Activated CD4-positive, CD25-positive, alpha-beta regulatory T cell treated with anti-CD3 and anti-CD28 coated beads, Interleukin-2, amount 50 U/mL, for 16 hours (primary cell): ENCODE measurements at places on chromosomes 2 and 18.

- DNase-seq = no peak
Measured at GRCh38 chr18:42052122-42052708, 97.2 kb downstream of the PIK3C3 start.

- no peak for DNase-seq
Measured at GRCh38 chr2:36951574-36951973, 14.8 kb downstream of the STRN start.

DNA sequence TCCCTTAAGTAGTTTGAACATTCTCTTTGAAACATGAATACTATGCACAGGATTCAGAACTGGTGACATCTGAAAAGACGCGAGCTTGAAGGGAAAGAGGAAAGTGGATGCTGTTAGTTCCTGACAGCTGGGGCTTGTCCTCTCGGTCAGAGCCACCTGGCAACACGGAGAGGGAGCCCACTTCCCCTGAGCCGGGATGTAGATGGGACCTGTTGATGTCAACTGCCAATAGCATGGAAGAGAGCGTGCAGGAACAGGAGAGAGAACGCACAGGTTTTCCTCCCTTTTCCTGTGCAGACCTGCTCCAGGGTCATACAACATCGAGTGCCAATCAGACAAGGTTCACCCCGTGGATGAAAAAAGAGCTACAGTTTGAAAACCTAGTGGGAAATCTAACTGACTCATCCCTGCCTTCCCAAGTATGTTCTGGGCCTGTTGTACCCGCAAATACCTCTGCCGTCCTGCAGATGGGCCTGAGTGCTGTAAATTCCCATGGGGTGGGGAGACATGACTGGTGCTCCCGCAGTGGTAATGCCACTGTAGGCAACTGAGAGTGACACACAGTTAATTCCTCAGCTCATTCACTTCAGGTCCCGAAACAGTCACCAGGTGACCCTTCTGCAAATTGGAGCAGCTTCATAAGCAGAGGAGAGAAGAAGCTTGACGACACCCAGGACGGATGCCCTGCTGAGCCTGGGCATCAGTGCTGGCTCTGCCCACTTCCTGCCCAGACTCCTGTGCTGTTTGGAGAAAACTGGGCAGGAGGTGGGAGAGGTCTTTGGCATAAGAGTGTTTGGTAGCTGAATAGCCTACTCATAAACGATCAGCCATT is 13.9 kb upstream of the MBP start:
- no peak for DNase-seq

GRCh38 chr2:38076152-38076709 is 280 bp upstream of the CYP1B1 start:
- no peak for DNase-seq

- no peak for DNase-seq
Measured at GRCh38 chr2:239961662-239962613, 63.2 kb downstream of the NDUFA10 start.

DNA sequence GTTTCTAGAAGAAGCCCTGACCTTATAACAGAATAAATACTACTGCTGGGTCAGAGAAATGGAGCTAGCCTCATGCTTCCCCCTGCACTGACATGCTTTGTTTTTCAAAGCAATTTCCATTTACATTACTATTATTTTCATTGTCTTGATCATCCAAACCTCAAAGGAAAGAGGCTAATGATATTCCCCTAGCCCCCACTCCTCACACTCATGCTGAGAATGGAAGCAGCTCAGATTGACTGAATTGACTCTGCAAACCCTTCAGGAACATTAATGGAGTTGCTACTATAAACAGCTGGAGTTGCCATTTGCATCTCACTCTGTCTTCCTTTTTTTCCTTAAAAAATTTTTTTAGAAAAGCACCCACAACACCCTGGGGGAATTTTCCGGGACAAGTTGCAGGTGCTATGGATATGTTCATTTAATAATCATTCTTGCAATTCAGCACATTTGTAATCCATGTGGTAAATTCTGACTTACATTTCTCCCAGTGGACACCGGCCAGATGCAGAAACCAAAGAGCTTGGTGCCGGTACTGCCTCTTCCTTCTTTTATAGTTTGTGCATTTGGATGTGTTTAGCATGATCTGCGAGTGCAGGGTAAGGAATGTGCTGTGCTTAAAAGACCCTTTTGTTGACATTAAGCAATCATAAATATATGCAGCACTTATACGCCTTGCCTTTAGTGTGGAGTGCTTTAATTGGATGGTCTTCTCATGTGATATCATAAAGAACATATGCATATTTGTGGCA is 103.3 kb upstream of the OSR1 start:
- no peak for DNase-seq

DNA sequence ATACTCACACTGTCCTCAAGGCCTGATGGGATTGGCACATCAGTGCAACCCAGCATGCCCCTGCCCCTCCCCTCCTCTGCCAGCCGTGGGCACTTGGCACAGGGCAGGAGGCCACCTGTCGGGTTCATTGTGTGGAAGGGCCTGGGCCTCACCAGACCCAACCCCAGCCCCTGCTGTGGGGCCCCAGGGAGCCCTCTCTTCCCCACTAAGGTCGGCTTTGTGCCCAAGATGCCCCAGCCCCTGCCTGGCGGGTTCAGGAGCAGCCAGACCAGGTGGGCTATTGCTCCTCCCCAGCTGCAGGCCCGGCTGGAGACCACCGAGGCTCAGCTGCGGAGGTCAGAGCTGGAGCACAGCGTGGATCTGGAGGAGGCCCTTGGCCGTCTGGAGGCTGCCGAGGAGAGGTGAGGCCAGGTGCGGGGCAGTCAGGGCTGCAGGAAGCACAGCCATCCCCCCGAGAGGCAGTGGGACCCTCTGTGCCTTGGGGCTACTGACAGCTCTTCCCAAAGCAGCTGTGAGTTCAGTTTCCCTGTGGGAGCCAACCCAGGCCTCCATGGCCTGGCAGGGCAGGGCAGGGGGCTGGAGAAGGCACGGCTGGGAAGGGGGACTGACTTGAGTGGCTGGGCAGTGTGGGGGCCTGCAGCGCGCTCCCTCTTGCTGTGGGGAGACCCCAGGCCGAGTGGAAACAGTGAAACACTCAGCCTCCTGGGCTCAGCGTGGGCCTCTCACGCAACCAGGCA is 16.3 kb downstream of the CROCC2 start:
- no peak for DNase-seq

- DNase-seq = no peak
Measured at GRCh38 chr2:141062443-141062842, 1068.4 kb downstream of the LRP1B start.

DNA sequence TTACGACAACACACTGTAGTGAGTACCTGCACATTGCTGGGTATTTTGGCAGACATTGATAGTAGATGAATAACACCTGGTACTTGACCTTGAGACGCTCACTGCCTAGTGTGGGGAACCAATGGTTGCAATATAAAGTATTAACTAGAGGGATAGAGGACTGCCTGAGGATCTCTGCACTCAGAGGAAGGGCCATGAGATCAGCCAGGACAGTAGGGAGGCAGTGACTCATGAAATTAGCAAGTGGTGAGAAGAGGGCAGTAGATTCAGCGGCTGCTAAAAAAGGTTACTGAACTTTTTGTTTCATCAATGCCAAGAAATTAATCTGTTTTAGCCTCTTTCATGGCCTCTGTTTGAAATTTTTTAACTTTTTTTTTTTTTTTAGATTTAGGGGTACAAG is 250.8 kb upstream of the TCF4 start:
- DNase-seq = no peak

DNA sequence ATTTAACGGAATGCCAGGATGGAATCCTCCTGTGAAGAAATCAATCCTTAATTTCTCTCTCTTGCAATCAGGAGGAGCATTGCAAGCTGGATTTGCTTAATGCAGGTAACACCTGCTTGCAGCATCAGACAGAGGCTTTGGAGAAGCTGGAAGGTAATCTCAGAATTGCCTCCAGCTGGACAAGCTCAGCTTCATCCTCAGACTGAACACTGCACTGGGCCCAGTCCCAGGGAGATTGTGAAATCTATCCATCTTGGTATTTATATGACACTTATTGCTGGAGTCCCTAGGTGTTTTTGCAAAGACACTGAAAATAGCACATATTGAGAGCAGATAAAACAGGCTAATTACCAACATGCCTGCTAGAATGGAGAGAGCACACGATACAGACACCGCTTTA is 179.4 kb upstream of the SESTD1 start:
- DNase-seq = no peak

DNA sequence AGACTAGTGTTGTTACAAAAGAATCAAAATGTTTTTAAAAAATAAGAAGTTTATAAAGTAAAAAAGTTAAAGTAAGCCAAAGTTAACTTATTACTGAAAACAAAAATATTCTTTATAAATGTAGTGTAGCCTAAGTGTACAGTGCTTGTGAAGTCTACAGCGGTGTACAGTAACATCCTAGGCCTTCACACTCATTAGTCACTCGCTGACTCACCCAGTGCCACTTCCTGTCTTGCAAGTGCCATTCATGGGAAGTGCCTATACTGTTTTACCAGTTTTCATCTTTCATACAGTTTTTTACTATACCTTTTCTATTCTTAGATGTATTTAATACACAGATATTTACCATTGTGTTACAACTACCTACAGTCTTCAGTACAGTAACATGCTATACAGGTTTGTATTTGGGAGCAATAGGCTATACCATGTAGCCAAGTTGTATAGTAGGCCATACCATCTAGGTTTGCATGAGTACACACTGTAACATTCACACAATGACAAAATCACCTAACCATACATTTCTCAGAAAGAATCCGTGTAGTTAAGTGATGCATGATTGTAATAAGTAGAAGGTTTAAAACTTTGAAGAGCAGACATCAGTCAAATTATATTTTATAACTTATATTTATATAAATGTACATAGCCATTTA is 13.4 kb downstream of the SERPINB7 start:
- no peak for DNase-seq

GRCh38 chr2:69204654-69205053 is 182.4 kb downstream of the GFPT1 start:
- DNase-seq = no peak

GRCh38 chr18:76980663-76981395 is 151.8 kb downstream of the MBP start:
- DNase-seq = no peak

DNA sequence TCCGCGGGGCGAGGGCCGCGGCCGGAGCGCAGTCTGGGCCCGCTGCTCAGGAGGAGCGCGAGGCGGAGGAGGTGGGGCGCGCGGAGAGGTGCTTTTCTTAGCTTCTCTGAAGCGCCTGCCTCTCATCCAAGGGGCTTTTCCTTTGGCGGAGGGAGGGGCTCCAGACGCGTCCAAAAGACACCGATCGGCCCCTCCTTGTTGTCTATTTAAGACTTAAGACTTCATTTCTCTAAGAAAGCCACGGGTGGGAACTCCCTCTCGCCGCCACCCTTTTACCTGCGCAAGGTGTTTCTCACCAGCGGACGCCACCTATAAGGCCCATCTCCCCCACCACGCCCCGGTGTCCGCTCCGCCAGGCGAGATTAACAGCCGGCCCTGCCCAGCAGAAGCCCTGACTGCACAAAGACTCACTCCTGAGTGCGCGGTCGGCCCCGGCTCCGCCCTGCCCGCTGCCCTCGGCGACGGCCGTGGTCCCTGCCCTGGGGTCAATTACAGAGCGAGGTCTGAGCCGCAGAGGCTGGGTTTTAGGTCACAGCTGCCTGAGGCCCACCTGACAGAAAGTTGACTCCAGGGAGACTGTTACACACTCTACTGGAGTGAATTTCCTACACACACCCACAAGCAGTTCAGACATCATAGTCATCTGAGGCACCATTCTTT is at the start of gene DSC2:
Gene DSC2, minus strand, starts transcription at position 397 of the 660 bp plus-strand sequence. CDS start 450 bp downstream, outside the sequence.
- DNase-seq = no peak

DNA sequence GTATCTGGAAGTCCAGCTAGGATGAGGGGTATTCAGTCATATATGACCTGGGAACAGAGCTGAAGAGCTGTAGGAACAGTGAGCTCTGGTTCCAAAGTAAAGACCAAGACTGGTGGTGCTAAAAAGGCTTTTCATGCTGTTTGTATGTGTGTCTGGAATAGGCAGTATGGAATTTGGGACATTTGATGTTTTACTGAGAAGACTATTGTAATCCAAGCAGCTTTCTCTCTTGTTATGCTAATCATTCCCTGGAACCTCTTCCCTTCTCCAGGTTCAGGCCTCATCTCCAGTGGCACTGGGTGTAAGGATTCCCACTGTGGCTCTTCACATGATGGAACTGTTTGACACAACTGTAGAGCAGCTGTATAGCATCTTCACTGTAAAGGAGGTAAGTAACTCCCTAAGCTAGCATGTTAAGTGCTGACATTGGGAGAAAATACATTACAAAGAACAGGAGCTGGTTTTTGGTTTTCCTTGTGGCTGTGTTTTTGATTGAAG is 23.3 kb downstream of the C2orf74 start:
- no peak for DNase-seq

DNA sequence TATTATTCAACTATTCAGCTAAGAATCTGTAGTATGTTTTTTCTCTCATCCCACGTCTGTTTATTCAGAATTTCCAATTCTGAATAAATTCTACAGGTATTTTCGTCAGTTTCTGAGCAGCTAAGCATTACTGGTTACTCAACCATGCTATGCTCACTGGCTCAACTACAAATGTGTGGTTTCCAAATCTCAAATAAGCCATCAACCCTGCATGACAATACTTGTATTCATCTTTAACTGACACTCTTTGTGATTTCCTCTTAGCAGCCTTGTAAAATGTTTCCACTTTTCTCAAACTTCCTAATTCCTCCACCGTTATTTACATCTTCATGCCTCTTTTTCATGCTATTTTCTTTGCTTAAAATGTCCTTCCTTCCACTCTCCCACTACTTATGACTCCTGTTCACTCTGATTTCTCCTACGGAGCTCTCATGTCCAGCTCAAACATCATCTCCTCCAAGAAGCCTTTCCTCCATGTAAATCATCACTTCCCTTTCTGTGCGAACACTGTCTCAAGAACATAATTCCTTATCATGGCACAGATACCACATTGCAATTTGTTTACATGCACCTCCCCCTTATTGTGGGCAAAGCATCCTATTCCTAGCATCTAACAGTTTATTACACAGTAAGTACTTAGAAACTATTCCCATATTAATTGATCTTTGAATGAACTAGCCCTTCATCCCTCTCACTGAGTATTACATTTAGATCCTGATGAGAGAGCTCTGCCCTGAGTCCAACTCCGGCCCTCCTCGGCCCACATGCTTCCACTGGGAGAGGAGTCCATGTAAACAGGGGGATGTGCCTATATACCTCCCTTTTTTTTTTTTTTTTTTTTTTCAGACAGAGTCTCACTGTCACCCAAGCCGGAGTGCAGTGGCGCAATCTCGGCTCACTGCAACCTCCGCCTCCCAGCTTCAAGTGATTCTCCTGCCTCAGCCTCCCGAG is 10.5 kb downstream of the CCDC88A start:
- no peak for DNase-seq

DNA sequence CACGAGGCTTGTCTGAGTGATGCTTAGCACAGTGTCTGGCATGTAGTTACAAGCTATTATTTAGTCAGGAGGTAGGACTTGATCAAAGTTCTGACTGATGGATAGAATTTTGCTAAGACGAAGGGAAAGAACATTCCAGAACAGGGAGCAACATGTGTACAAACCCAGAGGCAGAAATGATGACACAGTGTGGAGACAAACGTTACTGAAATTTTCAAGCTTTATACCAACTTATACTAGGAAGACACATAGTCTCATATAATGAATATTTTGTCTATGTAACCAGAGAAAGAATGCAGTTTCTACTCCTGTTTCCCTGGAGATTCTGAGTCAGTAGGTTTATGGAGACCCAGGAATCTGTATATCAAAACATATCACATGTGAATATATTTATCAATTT is 123.4 kb downstream of the FAM124B start:
- no peak for DNase-seq
